ENCODE measurements at places on chromosomes 4 and X.

DNA sequence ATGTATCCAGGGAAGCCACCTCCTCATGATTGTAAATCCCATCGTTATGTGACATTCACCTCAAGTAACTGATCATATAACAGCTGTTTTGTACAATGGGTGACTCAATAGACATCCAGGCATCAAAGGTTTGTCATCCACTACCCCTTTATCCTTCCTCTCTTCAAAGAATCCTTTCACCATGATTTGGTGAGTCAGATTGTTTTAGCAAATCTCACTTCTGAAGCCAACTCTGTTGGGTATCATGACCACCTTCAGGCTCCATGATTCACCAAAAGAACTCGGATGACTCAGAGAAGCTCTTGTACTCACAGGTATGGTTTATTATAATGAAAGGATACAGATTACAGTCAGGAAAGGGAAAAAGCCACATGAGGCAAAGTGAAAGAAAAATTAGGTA is 132.1 kb downstream of the PWWP3B start:
- no peak for DNase-seq

DNA sequence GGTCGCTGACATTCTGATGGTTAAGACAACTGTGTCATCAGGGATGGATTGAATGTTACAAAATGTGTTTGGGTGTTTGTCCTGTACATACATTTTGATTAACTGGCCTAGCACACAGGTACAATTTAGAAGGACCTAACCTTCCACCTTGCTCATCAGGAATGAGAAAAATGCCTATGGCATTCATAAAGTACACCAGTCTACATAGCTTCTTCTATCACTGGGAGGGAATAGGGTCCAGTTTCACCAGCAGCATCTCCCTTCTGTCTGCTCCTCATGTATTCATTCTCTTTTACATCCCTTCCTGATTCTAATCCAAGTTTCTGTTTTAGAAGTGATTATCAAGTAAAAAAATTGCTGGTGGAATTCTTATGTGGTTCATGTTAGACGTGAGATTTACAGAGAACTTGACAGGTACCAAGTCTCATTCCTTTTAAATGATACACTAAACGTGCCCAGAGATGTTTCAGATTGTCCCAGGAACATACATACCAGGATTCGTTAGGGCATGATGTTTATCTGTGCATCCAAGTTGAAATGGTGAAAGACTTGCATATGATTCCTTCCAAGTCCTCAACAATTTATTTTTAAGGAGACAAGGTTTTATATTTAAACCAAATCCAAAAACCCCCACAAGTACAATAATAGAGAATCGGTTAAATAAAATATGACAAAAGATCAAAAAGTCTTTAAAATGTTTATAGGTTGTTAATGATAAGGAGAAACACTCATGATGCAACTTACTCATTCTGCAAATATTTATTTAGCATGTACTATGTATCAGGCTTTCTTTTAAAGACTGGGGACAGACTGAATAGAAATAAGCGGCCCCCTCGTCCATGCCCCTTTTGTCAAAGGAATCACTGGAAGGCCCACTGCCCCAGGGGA is 359.1 kb downstream of the ZNF674 start:
- DNase-seq = no peak

GRCh38 chr4:3213106-3213425 is 35.9 kb upstream of the MSANTD1 start:
- no peak for DNase-seq

- no peak for DNase-seq
Measured at GRCh38 chr4:58138786-58139668, 1028.8 kb upstream of the IGFBP7 start.

DNA sequence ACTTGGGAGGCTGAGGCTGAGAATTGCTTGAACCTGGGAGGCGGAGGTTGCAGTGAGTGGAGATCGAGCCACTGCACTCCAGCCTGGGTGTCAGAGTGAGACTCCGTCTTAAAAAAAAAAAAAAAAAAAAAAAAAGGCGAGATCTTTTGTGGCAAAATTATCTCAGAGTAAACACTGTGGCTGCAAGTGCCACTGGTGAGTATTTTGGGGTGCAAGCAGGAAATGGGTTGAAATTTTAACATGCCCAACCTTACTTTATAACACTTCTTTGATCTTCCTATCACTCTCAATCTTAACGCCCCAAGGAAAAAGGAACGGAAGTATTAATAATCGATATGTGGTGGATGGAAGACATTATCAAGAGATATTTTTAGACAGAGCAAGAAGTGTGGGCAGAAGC is 32.1 kb downstream of the SLC34A2 start:
- no peak for DNase-seq

DNA sequence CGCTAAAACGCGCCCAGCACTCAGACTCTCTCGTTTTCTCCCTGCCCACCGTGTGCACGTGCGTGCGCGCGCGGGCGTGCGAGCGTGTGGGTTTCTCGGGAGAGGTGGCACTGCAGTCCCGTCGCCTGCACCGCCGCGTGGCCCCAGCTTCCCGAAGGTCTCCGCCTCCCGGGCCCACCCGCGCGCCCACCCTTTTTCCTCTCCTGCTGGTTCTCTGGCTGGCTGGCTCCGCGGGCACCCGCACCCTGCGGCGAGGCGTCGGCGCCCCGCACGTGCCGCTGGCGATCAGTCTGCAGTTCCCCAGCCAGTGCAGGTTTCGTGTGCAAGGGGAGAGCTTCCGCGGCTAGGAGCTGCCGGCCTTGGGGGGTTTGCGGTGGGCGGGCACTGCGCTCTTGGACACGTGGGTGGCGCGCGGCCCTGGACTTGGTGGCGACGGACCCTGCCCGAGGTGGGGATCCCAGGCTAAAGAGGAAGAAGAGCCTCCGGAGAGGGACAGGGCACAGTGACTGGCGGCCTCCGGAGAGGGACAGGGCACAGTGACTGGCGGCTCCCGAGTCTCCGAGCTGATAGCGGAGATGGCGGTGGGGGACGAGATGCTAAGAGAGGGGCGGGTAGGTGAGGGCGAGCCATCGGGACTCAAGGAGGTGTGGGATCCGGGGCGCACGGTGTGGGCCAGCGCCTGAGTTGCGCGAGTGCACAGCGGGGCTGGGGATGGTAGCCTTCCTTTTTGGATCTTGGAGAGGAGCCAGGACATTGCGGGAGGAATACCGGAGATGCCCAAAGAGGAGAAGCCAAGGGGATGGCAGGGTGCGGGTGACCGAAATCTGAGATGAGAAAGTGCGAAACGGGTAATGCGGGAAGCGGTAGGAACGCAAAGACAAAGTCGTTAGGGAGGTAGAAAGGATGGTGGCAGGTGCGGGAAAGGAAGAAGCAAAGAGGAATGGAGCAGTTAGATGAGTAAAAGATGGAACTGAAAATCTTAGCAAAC is at the start of gene FAM184B:
TSS of gene FAM184B (minus strand) at position 322 of the 988 bp plus-strand sequence. CDS start 322 bp downstream, outside the sequence.
- DNase-seq = no peak

- DNase-seq = no peak
Measured at GRCh38 chr4:93730251-93730650, 98.3 kb upstream of the ATOH1 start.

DNA sequence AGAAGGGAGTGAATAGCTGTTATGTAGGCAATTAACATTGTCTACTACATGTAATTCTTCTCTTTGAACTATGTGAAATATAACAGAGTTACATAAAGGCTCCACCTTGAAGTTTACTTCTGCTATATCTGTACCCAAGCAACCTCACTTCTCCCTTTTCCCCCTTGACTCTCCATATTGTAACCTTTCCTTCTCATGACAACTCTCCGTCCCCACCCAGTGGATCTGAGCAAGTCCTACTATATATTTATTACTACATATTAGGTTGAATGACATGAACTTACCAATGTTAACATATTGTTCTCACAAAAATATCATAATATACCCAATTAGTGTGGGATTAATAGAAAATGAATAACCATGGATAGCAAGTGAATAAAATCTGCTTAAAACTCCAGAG is 93.2 kb upstream of the ATP8A1 start:
- DNase-seq = no peak

DNA sequence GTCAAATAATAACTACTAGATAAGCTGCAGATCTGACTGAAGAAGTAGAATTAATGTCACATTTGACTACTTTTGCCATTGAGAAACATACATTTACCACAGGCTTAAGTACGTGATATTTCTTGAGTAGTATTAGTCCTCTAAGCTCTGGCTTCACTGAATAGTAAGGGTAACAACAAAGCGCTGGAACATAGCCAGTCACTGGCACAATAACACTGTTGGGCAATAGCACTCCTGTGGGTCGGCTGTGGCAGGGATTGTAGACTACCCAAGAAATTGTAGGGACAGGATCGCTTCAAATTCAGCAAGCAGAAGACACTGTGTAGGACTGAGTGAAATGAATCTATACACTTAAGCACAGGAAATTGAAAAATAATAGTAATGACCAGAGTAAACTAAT is 27.1 kb upstream of the IL15 start:
- DNase-seq = no peak

- no peak for DNase-seq
Measured at GRCh38 chr4:22787753-22788375, 95.1 kb downstream of the GBA3 start.

- no peak for DNase-seq
Measured at GRCh38 chr4:157988641-157989040, 184.2 kb downstream of the GASK1B start.

DNA sequence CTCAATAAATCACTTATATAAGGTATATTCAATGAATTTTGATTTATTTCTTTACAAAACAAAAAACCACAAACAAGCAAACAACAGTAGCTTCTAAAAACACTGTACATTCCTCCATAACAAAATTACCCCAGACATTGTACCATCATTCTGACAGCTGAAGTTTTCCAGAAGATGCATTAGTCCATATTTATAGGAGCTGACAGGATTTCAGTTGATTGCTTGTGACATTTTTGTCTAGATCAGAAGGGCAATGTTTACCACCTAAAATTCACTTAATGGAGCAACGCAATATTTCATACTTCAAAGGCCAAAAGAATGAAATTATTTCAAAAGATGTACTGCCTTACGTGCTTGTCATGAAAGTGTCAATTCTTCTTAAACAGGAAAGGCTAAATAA is 167.0 kb downstream of the ATP10D start:
- no peak for DNase-seq

DNA sequence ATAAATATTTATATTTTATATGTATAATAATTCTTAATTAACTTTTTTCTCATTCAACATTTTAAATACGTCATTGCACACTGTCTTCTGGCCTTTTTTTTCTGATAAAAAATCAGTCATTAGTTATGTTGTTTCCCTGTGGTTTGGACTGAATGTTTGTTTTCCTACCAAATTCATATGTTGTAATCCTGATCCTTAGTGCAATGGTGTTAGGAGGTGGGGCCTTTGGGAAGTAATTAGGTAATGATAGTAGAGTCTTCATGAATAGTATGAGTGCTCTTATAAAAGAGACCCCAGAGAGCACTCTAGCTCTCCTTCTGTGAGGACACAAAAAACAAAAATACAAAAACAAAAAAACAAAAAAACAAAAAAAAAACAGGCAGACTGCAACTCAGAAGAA is 117.2 kb downstream of the GASK1B start:
- no peak for DNase-seq

DNA sequence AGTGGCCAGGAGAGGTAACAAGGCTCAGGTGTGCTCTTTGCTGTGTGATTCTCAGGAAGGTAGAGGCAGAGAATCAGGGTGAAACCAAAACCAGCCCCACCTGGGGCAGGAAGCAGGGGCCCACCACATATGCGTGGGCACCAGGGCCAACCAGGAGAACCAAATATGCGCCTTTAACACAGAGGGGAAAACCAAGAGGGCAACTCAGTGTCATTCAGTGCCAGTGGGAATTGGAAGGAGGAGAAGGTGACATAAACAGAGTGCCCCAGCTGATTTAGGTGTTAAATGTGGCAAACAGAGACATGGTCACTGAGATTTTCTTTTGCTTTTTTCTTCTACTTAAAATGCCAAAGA is 106.8 kb upstream of the MAMLD1 start:
- DNase-seq = no peak

- no peak for DNase-seq
Measured at GRCh38 chr4:77226939-77227705, 70.1 kb downstream of the CCNG2 start.

DNA sequence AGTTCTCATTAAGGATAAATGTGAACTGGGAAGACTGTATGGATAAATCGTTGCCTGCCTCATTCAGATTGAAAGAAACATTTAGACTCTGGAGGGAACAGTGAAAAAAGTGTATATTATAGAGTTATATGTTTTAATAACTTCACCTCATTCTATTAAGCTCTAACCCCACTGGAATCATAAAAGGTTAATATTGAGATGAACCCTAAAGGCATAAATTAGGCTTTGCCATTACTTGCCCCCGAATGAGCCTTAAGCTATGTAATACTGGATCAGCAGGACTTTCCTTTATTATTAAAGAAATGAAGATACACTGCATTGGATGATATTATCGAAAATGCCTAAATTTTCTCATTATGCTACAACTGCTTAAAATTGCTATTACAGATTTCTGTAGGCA is 44.1 kb upstream of the SPANXD start:
- no peak for DNase-seq

DNA sequence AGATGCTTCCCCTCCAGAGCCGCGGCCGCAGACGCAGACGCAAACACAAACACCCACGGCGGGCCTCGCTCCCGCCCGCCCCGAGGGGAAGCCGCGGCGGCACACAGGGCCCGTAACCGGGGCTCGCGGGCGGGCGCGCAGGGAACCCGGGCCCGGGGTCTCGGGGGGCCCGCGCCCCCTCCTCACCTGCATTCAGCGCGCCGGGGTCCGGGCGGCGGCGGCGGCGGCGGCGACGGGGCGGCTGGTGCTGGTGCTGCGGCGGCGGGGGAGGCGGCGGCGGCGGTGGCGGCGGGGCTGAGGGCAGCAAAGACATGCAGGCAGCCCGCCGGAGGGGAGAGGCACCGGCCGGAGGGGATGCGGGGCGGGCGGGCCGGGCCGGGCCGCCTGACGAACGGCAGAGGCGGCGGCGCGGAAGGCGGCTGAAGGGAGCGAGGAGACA is 255 bp upstream of the CNOT6L start:
- no peak for DNase-seq

DNA sequence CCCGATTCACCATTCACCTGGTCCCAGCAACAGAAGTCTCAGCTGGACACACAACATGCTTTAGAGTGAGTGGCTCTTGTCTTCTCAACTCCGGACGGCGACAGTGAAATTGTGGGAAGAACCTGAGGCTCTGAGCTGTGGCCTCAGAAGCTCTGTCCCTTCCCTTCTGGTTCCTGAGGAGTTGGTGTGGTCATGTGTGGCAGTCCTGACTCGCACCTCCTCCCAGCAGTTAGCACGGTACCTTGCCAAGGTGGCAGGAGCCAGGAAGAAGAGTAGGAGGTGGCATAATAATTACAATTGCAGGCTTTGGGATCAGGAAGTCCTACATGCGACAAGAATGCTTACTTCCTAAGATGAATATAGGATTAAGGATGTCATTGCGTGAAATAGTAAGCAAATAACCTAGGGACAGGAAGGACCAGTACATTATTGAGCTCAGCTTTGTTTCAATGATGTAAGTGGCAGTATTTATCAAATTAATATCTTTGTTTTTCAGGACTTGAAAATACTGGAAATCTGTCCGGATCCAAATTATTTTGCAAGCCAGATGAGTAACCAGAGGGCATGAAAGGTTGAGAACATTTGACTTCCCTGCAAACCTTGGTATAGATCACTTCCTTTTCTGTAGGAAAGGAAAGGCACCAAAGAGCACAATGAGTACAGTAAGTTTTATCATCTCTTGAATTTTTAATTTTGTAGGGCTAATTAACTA is 21.1 kb downstream of the RNF4 start:
- DNase-seq = no peak

- DNase-seq = no peak
Measured at GRCh38 chr4:16598597-16599206, 299.7 kb downstream of the LDB2 start.

Measured in smooth muscle cell of the brain vasculature (primary cell).